Fibroblast of the conjunctiva (primary cell): ENCODE measurements at places on chromosomes 3 and 15.

- no peak for DNase-seq
Measured at GRCh38 chr3:107545680-107546120, 22.9 kb downstream of the BBX start.

GRCh38 chr3:129608087-129608935, 1.8 kb upstream of the PLXND1 start:
- peak; percentile 49 for DNase-seq

DNA sequence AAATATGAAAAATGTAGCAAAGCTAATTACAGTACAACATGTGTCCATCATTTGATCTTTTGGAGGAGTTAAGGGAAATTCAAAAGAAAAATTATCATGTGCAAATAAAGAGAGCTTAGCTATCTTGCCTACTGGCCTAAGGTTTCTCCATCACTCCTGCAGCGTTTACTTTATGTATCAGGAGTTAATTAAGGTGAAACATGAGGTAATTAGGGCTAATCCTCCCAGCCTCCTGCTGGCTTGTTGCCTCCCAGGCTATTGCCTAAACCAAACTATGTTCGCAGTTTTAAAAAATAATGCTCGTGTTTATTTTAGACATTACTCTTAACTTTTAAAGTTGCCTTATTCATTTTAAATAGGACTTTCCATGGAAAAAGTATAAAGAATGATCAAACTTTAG, 367.5 kb downstream of the ROBO2 start:
- no peak for DNase-seq

DNA sequence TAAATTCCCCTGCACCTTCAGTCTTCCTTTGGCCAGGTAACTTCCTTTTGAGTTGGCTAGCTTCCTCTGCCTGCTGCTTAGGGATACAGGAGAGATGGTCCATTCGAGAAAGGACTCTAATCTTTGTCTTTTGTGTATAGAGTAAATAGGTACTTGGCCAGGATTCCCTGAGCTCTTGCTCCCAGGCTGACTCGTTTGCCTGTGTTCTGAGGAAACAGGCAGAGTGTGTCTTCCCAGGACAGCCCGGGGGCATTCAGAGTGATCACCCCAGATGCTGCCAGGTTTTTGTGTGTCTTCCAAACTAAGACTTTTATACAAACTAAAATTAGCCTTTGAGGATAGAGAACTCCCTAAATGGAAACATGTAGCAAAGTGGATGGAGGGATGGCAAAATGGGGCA, 39.5 kb downstream of the TMEM108 start:
- no peak for DNase-seq

- no peak for DNase-seq
Measured at GRCh38 chr3:72246685-72247084, 461.7 kb upstream of the PROK2 start.
